Hair follicular keratinocyte (primary cell): ENCODE measurements at places on chromosomes 1 and 21. TPM values are rescaled to one million over a fixed set of nuclear protein-coding genes. Genes with fewer than 3 reads are reported as not detected.

Gene LDLRAD2
- total RNA-seq: not detected in 2 replicates

Gene RNF186
- not detected in 2 replicates for total RNA-seq

Gene TDRD5
- total RNA-seq: not detected in 2 replicates

Gene SPRR2G
- not detected in 2 replicates for total RNA-seq

Gene TCHHL1
- total RNA-seq: 0.08 TPM in 1 of 2 replicates, not detected in the other

Gene COL8A2
- total RNA-seq: 4.8 and 11.9 TPM in 2 replicates

Gene TLCD4
- total RNA-seq: 0.08 TPM in 1 of 2 replicates, not detected in the other

Gene GBP2
- total RNA-seq: 0.31 and 0.53 TPM in 2 replicates

Gene DCST1
- total RNA-seq: not detected in 2 replicates

Gene TEX38
- not detected in 2 replicates for total RNA-seq

Gene TBX19
- 0.15 and 0.47 TPM in 2 replicates for total RNA-seq

Gene TAS1R1
- not detected in 2 replicates for total RNA-seq

Gene HHIPL2
- total RNA-seq: 0.08 TPM in 1 of 2 replicates, not detected in the other

Gene RNU1-4
- total RNA-seq: under 0.01 TPM in 2 replicates

Gene ZNF695
- 2.3 and 3.9 TPM in 2 replicates for total RNA-seq

Gene TMPRSS15
- not detected in 2 replicates for total RNA-seq

Gene FMOD
- total RNA-seq: 0.42 and 2.0 TPM in 2 replicates

Gene SPRR3
- total RNA-seq: 0.61 and 0.70 TPM in 2 replicates

Gene ST6GALNAC3
- 0.16 and 0.38 TPM in 2 replicates for total RNA-seq

Gene DIRAS3
- not detected in 2 replicates for total RNA-seq

Gene SLC41A1
- total RNA-seq: 16.3 and 16.6 TPM in 2 replicates

Gene THEMIS2
- total RNA-seq: 3.6 and 9.0 TPM in 2 replicates

Gene CRNN
- not detected in 2 replicates for total RNA-seq

Gene RGS16
- 0.19 and 0.23 TPM in 2 replicates for total RNA-seq

Gene C1orf226
- total RNA-seq: 0.08 and 0.34 TPM in 2 replicates

Gene HTR6
- total RNA-seq: not detected in 2 replicates

Gene LIN28A
- not detected in 2 replicates for total RNA-seq

Gene LMOD1
- total RNA-seq: 0.08 TPM in 1 of 2 replicates, not detected in the other

Gene LYPD8
- total RNA-seq: not detected in 2 replicates
